ENCODE measurements at places on chromosomes 7 and 10. TPM values are rescaled to one million over a fixed set of nuclear protein-coding genes. Genes with fewer than 3 reads are reported as not detected.

TRPV5 gene
- not detected for total RNA-seq

HDAC9 gene
- 0.40 TPM for total RNA-seq

KLLN gene
- 0.43 TPM for total RNA-seq

CFAP69 gene
- total RNA-seq: 2.2 TPM

OPN1SW gene
- total RNA-seq: not detected

ZNF12 gene
- total RNA-seq: 8.3 TPM

ACTA2 gene
- 24.1 TPM for total RNA-seq

CPA2 gene
- total RNA-seq: not detected

OGA gene
- 73.9 TPM for total RNA-seq

CHAT gene
- not detected for total RNA-seq

SNX10 gene
- total RNA-seq: 2.2 TPM

HMX2 gene
- total RNA-seq: not detected

PPP1R17 gene
- total RNA-seq: not detected

GNAT3 gene
- total RNA-seq: not detected

All from A549 treated with ZK216348 at 1 μM for 4 hours (cell line).